ENCODE measurements at places on chromosomes 3 and 15.
A peak's percentile ranks its signal among the peaks of the same experiment; 100 is the strongest.

GRCh38 chr15:64695561-64695992 lies 79.8 kb downstream of the RBPMS2 start:
- DNase-seq = peak; percentile 79

DNA sequence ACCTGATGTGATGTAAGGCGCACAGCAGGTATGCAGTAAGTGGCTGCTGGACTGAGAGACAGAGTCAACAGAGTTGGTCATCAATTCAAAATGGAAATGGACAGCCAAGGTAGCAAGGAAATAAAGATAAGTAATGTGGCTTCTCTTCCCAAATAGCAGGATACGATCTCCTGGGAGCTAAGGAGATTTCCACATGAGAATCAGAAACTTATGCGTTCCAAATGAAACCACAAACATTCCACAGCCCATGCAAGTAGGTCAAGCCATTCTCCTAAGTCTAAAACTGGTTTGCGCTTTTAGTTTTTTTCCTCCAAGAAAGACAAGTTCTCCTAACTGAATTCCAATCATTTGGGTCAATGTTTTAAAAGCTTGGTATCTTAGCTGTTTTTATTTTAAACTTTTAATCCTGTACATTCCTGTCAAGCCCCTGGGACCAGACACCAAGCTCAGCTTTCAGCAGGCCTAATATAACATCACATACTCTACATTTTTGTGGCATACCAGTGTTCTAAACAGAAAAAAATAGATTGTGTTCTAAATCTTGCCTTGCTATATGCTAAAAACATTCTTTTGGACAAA lies 73.7 kb upstream of the TSPAN3 start:
- no peak for DNase-seq

- DNase-seq = no peak
Measured at GRCh38 chr3:187788984-187789857, 44.0 kb upstream of the BCL6 start.

- no peak for DNase-seq
Measured at GRCh38 chr3:116240261-116240660, 205.0 kb downstream of the LSAMP start.

GRCh38 chr3:94092086-94092485 lies 29.2 kb downstream of the NSUN3 start:
- peak; percentile 55 for DNase-seq

DNA sequence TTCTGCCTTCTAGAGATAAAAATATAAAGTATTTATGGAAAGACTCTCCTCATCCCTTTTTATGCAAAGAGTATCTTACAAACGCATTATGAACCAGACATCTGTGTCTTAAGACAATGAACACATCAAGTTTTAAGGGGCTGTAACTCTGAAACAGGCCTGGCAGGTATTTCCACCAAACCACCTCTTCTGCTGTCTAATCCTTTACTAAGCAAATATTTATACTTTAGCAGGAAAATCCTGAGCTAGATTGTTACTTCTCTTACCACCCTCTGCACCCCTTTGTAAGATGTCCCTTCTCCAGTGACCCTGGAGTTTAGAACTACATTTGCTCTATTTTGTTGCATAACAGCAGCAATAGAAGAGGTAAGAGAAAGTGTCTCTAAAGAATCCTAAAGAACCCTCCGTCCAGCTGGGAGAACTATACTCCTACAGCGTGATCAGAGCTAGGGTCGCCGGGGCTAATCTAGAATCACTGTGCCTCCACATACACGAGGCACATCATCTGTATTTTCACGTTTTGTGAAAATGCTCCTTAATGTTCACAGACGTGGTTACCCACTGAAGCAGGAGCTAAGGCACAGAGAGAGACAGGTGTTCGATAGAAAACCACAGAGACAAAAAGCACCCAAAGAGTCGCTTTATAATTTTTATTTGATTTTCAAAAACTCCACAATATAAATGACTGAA lies 129.6 kb downstream of the FOXP1 start:
- DNase-seq = no peak

DNA sequence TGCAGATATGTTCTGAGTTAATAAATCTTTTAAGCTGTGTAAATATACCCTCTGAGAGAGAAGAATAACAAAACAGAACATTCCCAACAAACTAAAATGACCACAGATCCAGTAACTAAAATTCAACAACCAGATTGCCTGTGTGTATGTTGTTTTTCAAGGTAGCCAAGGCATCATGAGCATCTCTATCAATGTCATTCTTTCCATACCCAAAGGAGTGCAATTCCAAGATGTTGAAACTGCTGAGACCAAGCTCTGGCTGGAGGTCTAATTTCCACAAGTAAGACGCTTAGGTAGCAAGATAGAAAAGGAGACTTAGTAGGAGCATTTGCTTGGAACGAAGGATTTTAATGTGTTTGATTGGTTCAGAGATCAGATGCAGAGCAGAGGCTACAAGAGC lies 276.3 kb downstream of the RBMS3 start:
- no peak for DNase-seq

DNA sequence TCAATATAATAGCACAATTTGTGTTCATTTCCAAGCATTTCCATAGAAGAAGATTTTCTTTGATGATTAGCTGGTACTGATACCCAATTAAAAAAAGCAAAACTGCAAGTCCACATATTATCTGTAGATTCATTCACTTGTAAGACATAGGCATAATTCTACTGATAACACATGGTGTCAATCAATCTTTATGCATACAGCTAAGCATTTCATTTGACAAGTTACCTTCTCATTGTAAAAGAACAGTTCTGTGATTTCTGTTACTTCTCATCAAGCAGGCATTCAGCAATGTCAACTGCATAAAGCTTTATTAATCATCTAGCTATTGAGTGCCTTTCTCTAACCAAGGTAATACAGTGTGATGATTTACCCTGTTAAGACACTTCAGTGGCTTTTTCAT lies 672.0 kb downstream of the PLOD2 start:
- no peak for DNase-seq
